ENCODE measurements at places on chromosomes 2 and 18.

- DNase-seq: no peak
Measured at GRCh38 chr18:11884396-11885030, 23.6 kb downstream of the MPPE1 start.

DNA sequence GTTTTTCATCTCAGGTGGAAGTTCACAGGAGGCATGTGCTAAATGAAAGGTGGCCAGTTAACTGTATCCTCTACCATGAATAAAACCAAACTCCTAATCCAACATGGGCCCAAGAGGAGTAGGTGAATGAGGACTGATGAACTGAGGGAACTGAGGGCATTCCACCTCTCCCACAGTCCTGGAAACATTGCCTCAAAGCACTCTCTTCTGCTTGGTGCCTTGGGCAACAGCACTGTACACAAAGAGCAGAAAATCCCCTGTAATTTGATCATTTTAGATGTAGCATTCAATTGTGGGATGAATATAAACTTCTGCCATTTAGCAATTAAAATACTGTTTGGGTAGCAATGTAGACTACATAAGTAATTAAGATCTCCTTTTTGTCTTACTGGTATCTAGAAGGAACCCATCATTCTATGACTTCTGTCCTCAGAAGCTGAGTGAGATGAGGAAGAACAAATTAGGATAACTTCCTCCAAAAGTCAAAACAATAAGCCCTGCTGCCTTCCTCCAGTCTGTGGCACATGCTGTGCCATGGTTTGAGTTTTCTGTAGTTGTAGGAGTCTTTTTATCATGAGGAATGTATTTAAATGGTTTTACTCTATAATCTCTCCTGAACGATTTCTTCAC, 86.7 kb upstream of the ZEB2 start:
- no peak for DNase-seq

- no peak for DNase-seq
Measured at GRCh38 chr2:159758239-159758638, 39.8 kb downstream of the CD302 start.

DNA sequence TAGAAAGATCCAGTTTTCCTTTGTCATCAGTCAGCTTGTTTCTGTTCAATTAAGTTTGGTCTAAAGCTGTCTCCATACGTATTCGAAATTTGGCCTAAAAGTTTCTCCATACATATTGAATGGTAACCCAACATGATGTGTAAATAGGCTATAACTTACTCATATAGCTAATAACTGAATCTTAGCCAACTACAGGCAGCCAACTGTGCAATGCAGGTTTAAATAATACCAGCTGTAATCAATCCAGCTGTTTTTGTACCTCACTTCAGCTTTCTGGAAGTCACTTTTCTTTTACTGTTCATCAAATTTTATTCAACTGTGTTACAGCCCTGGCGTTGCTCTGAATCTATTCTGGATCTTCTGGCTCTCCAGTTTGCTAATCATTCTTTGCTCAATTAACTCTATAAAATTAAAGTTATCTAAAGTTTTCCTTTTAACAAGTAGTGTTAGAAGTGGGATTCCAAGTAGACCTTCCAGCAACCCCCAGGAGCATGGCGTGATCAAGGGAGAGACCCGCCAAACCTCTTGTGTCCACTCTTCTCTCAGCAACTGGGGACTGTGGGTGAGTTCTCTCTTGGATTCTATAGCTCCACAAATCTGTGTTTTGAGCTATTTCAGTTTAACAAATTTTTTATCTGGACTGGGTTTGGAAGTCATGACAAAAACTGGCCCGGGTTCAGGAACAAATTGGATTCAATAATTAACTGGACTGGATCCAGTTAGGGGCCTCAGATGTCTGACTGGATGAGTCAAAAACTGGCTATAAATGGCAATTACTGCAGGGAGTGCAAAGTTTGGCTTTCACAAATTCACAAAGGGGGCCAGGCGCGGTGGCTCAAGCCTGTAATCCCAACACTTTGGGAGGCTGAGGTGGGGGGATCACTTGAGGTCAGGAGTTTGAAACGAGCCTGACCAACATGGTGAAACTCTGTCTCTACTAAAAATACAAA, 329.7 kb upstream of the ST6GAL2 start:
- DNase-seq: no peak

- DNase-seq: no peak
Measured at GRCh38 chr2:8551622-8552074, 130.2 kb upstream of the ID2 start.

GRCh38 chr2:176556373-176556772, 287.1 kb downstream of the MTX2 start:
- DNase-seq: no peak

DNA sequence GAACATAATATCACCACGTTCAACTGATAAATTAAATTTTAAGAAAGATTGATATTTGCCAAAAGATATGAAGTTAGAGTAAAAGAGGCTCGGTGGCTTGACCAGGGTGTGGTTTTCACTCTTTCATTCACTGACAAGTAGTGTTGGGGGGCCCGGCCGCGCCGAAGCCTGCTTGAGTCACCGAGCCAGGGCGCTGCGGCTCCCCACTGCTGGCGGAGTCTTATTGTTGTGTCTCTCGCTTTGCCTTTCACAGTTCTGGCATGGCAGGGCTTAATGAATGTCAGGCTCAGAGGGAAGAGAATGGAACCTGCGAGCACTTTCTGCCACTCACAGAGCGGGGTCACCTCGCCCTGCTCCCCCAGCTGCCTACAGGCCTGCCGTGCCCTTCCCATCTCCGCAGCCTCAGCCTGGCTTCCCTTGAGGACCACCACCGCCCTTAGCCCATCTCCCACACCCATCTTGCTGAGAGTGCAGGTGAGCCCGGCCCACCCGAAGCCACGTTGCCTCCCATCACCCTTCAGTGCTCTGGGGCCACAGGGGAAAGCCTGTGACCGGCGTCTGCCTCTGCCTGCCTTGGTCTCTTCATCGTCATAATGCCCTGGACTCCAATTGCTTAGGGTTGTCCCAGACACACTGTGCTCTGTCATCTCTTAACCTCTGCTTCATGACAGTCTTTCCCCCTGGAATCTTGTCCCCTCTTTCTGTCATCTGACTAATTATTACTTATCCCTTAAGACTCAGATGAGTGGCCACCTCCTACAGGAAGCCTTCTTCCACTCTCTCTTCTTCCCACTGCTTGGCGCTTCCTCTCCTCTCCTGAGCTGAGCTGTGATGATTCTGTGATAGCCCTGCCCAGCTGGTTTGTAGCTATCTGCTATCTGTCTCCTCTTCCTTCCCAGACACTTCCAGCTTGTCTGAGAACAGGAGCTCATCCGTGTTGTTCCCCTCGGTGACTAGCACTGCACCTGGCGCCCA, 142.5 kb downstream of the FAM210A start:
- no peak for DNase-seq

GRCh38 chr18:79644666-79645057, 34.9 kb upstream of the CTDP1 start:
- DNase-seq: no peak

DNA sequence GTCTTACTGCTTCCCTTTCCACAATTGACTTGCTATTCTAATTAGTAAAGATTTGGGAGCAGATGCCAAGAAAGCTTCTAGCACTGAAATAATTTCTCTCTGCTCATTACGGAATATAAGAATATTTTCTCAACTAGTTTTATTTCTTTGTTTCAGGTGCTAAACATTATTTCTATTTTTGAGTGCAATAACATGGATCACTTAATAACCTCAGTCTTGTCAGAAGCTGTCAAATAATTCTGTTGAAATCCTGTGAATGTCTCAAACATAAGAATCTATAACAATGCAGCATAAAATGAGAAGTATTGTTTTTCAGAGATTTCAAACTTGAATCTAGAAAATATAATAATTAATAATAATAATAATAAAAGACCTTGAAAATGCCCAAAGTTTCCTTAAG, 1221.0 kb downstream of the DSC3 start:
- DNase-seq: no peak

- DNase-seq: no peak
Measured at GRCh38 chr2:50863218-50863617, 168.7 kb downstream of the NRXN1 start.

GRCh38 chr2:217886720-217887309, 116.0 kb downstream of the TNS1 start:
- DNase-seq: peak; percentile 65

DNA sequence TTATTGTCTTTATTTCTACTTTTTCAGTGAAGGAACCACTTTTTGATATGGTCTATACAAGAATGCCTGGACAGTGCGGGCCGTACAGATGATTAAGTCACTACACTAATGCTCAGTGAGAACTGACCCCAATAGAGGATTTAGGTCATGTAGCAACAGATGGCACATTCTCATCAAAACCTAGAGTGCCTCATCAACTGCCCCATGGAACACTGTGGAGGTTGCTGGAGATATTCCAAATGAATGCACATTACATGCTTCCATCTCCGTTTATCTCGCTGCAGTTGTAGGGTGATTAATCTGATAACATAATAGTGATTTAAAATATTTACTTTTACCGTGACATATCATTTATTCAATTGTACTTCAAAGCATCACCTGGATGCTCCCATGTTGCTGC, 41.8 kb upstream of the COPS8 start:
- no peak for DNase-seq

Measured in astrocyte of the spinal cord (primary cell).